ENCODE measurements at places on chromosomes 12 and 14. TPM values are rescaled to one million over a fixed set of nuclear protein-coding genes. Genes with fewer than 3 reads are reported as not detected.

The TSPAN19 gene
- not detected for total RNA-seq

The PLCZ1 gene
- not detected for total RNA-seq

The GLIPR1L2 gene
- not detected for total RNA-seq

DNA sequence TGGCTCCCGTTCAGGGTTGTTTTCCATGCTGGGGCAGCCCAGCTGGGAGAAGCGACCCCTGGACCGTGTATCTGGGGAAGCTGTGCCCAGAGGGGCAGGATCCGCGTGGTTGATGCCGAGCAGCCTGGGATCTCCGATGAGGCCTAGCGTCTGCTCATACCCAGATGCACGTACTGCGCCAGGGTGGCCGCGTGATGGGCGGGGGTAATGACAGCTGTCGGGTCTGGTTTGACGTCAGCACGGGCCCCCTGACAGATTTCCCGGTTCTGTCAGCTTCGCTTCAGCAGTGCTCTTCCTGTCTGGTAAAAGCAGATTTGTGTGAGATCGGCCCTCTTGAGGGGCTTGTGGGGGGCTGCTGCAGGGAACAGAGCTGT is 147.3 kb downstream of the TSPAN9 start:
- DNase-seq = no peak

Data from H7 (cell line).